ENCODE measurements at places on chromosomes 7 and 10. TPM values are rescaled to one million over a fixed set of nuclear protein-coding genes. Genes with fewer than 3 reads are reported as not detected.
A peak's percentile ranks its signal among the peaks of the same experiment; 100 is the strongest.

DNA sequence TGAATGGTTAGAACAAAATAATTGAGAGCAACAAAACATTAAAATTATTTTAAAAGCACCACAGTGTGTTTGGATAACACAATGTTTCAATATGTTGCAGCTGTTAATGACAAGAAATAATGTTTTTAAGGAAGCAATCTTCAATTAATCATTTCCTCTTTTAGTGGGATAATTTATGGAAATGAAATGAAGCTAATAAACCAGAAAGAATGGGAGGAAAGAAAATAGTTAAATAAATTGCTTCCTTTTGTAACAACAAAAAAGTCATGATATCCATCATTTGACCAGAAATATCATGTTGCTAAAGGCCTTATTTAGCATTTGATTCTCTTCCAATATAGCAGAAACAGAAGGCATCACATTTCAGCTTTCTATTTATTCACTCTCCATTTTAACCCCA lies 224.5 kb downstream of the SEMA3A start:
- DNase-seq, result no peak

- no peak for DNase-seq
These were observed 525 bp downstream of the UBE2D4 start for GRCh38 chr7:43926798-43927123.

DNA sequence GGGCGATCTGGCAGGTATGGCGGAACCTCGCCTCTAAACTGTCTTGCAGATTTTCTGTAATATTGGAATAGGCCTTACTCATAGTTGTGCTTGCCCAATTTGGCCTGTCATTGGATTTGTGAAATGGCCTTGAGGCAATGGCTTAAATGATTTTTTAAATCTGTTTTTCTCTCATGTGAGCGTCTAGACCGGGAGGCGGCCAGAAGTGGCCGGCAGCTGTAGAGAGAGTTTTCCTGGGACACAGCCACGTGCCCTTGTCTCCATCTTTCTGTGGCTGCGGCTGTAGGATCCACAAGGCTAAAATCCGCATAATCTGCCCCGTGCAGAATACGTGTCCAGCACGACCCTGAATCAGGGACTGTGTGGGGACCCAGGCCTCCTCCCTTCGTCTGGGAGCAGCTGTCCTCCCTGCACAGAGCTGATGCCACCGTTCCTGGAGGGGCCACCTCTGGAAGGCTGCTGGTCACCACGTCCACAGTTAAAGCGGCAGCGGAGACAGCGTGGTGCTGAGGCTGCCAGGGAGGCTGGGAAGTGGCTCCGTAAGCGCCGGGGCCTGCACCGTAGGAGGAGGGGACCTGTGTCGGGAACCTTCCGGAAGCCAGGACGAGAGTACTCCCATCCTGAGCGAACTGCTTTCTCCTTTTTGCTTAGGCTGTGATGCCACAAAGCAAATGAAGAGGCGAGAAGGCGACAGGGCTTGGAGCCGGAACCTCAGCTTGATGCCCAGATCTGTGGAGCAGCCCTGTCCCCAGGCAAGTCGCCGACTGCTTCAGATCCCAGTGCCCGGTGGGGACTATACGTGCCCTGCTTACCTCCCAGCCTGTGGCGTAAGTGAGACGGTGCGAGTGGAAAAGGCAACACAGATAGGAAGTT lies 99.8 kb downstream of the DYNC2I1 start:
- no peak for DNase-seq

ARMC3 gene
- total RNA-seq, result not detected

ELOVL3 gene
- not detected for total RNA-seq

DNA sequence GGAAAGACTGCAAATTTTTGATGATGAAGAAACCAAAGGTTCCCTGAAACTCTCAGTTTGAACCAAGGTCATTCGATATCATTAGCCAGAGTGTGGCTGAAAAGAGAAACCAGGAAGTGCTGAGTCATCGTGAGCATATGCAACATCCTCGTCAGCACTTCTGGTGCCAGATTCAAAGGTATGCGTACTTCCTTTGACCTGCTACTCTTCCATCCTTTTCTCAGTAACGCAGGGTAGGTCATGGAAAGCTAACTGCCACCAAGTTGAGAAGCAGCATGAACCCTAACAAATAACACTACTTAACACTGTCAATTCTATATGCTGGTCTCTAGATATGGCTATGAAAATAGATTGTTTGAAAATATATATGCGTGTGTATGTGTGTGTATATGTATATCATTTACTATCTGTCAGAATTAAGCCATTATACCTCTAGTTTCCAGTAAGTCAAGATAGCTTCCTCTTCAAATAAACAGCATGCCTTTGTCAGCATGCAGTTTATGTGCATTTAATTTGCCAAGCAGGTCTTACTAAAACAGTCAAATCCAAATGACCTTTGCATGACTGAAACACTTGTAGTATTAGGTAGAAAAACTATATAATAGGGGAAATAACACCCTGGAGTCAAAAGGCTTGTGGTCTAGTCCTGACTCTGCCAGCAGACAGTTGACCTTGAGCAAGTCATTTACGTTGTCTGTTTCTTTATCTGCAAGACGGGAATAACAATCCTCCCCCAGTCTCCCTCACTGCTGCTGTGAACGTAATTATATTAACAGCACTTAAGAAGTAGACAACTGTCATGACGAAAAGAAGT lies 26.4 kb downstream of the CDK6 start:
- peak; percentile 93 for DNase-seq

DNA sequence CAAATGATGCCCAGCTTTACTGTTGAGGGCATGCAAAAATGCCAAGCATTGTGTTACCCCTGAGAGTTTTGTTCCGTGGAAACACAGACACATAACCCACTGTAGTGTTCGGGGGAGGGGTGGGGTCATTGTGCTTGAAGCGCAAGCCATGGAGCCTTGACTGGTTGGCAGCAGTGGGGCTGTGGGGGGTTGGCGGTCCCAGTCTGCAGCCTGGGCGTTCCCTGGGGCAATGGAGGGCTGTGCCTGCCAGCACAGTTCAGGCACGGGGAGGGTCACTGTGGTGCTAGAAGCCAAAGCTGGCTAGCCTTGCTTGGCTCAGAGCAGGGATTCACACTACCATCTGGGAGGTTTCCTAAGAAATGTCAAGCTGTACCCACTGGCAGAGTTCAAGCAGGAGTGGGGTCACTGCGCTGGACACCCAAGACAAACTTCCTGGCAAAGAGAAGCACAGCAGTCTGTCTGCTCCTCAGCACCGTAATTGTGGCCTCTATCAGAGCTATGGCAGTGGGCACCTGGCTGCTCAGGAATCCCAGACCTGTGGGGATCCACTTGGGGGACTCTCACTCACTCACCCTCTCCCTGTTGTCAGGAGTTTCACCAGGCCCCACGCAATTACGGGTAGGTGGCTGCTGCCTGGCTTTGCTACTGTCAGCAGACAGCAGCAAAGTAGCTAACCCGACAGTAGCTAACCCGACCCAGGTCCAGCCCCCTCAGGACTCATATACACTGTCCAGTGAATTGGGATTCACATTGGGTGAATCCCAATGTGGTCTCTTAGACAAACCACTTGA lies 292.4 kb downstream of the ZWINT start:
- DNase-seq, result no peak

DNA sequence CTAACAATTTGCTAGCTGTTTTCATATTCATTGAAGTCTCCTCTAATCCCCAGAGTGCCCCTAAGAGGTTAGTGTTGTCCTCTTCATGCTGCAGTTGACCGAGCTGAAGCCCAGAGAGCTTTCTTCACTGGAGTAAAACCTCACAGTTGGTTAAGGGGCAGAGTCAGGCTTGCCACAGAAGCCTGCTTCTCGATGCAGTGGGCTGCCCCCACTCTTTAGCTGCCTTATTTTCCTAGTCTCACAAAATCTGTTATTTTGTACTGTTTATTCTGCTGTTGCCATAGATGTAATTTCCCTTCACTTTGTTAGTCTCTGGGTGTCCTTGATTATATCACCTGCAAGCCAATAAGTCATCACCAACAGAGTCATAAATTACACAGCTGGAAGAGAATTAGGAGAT lies 56.3 kb upstream of the ZPBP start:
- no peak for DNase-seq

DNA sequence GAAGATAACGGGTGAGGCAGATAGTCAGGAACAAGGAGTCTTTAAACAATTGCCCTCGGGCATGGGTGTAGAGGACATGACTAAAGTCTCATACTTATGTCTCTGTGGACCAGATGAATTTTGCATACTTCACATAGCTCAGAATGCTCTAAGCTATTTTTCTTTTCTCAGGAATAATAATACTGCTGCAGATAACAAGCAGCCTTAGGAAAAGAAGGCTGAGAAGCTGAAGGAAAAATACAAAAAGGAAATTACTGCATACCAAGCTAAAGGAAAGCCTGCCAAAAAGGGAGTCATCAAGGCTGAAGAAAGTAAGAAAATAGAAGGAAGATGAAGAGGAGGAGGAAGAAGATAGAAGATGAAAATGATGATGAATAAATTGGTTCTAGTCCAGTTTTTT lies 13.4 kb upstream of the ERCC6 start:
- peak; percentile 85 for DNase-seq

FXYD4 gene
- not detected for total RNA-seq

GRCh38 chr10:99958302-99958701 lies 51.4 kb downstream of the DNMBP start:
- DNase-seq, result no peak

NODAL gene
- total RNA-seq, result 0.37 TPM

GRCh38 chr7:27066148-27066547 lies 29.7 kb downstream of the HOXA1 start:
- DNase-seq, result peak; percentile 21

DNA sequence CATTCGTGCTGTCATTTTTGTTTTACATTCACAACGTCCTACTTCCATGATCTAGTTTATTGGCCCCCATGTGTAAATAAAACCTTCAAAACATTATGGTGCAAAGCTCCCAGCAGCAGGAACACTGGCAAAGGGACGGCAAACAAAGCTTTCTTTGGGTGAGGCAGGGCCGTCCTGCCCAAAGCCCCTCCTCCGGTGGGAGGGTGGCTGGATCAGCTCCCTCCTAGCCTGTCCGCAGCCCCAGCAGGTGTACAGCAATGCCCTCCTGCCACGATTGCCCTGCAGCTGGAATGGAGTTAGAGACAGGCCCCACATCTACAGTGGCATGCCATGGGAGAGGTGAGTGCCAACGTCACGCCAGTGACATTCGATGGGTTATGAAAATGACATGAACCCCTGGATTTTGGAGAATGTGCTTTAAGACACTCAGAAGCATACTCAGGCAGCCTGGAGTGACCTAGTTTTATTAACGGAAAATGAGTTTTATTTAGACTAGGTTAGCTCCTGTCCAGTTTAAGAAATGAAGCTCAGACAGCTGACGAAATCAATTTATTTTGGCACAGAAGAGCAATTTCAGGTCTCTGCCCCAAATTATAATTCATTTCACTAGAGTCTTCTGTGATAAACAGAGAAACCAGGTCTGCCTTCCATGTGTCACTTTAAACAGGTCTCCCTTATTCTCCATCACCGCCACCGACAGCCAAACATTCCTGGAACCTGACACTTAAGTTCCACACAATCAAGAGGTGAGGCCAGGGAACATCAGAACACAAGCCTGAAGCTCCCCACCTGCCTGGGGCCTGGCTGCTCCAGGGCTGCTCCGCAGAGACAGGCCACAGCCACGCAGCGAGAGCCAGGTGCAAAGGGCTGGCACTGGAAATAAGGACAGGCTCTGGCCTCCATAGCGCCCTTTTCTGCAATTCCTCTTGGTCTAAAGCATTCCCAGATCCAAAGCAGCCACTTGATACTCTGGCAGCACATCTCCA lies 50.1 kb downstream of the VOPP1 start:
- no peak for DNase-seq

DNA sequence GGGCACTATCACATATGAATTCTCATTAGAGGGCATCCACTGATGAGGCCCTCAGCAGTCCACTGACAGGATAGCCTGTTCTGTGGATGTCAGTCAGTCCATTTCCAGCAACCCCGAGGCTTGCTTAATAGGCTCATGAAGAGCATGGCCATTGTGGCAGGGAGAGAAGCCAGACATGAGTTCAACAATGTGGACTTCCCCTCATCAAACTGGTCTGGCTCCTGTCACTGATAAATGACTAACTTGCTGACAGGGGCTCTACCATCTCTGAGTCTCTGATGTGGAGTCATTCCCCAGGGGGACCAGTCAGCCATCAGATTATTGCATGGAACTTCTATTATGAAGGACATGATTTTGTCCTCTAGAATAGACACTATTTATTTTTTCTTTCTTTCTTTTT lies 19.8 kb upstream of the TRIL start:
- DNase-seq, result no peak

DNA sequence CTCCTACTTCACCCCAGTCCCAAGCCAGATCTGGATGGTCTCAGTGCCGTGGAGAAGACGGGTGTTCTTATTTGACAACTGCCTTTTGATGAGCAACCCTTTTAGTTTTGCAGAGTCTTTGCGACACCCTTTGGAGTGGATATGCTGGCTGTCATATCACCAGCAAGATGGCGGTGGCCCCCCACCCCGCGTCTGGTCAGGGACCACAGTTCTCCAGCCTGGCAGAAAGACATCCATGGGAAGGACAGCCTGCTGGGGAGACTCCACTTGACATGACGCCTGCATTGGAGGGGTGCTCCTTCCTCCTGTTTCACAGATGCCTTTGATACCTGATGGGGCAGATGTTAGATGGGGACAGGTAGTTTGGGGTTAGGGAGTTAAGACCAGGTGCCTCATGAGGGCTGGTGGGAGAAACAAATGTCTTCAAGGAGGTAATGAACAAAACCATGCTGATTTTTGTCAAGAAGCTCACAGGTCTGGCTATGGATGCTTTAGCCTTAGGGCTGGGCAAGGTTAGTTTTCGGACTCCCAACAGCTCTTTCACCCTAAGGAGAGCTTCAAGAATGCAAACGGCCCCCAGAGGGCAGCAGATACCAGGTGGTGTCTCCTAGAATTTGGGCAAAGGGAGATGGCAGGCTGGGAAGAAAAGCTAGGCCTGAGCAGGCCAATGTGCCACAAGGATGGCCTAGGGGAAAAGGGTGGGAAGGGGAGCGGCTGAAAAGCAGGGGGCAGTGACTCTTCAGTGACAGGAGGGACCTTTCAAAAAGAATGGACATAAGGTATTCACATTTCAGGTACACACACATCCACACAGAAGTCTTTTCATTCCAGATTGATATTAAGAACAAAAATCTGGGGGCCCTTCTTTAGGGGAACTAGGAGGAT lies 95.2 kb downstream of the CLEC2L start:
- DNase-seq, result peak; percentile 29

ANK3 gene
- total RNA-seq, result 0.58 TPM

GRM3 gene
- not detected for total RNA-seq

DNA sequence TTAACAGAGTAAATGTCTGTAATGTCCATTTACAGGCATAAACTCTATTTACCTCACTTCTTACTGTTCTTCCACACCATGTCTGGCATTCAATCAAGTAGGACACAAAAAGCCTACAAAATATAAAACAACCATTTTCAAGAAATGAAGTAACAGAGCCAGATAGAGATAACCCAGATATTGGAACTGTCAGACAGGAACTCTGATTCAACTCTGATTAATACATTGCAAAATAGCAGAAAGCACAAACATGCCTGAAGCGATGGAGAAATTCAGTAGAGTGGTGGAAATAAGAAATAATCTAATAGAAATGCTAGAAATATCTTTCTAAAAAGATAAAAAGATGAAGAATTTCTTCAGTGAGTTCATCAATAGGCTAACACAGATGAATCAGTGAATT lies 964.4 kb downstream of the PCDH15 start:
- no peak for DNase-seq

CLRN3 gene
- total RNA-seq, result not detected
